ENCODE measurements at places on chromosomes 5 and 9. TPM values are rescaled to one million over a fixed set of nuclear protein-coding genes. Genes with fewer than 3 reads are reported as not detected.

GRCh38 chr5:21681911-21682310, 1171.2 kb downstream of the CDH12 start:
- H3K4me1 ChIP-seq, result peaks cover 6% of the 10 kb centered on the region
- no peak overlapping the region for H3K27ac ChIP-seq
- no peak for DNase-seq
- no peaks in the 10 kb centered on the region for H3K36me3 ChIP-seq

DNA sequence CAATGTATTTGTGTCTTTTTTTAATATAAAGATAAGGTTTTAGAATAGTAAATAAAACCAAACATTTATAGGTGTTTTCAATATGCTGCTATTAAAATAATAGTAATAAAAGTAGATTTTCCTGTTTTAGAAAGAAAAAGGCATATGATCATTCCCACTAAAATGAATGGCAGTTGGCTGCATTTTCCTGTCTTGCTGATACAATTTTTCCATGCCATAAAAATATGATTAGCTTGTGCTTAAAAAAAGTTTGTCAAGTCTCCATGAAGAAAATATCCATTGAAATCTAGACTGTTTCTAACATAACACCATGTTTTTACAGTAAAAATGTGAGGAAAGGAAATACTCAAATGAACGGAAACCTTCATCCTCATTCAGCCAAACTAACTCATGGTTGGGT, 65.0 kb downstream of the FBXL7 start:
- no peak overlapping the region for H3K27ac ChIP-seq
- H3K27me3 ChIP-seq, result no peaks in the 10 kb centered on the region
- H3K4me3 ChIP-seq, result no peak overlapping the region
- DNase-seq, result no peak
- H3K4me1 ChIP-seq, result no peaks in the 10 kb centered on the region

GRCh38 chr5:31863991-31864411, 225.1 kb downstream of the PDZD2 start:
- H3K27ac ChIP-seq, result no peak overlapping the region
- no peak for DNase-seq
- no peak overlapping the region for H3K4me3 ChIP-seq
- no peaks in the 10 kb centered on the region for H3K4me1 ChIP-seq
- H3K36me3 ChIP-seq, result no peaks in the 10 kb centered on the region
- no peaks in the 10 kb centered on the region for H3K27me3 ChIP-seq

- no peak overlapping the region for H3K27ac ChIP-seq
- no peaks in the 10 kb centered on the region for H3K4me1 ChIP-seq
- H3K27me3 ChIP-seq, result peaks cover 5% of the 10 kb centered on the region
- H3K4me3 ChIP-seq, result no peak overlapping the region
Observed at GRCh38 chr5:147855774-147856069, 22.8 kb upstream of the SCGB3A2 start.

GRCh38 chr5:138647261-138647788, 72.1 kb upstream of the HSPA9 start:
- peaks cover 21% of the 10 kb centered on the region for H3K4me1 ChIP-seq
- H3K4me3 ChIP-seq, result no peak overlapping the region
- no peaks in the 10 kb centered on the region for H3K27me3 ChIP-seq
- no peak overlapping the region for H3K27ac ChIP-seq
- no peaks in the 10 kb centered on the region for H3K36me3 ChIP-seq

The C5orf58 gene
- not detected for total RNA-seq

The OTULINL gene
- 76.9 TPM for total RNA-seq
